KBM-7 (cell line): ENCODE measurements at places on chromosomes 16 and 17.

DNA sequence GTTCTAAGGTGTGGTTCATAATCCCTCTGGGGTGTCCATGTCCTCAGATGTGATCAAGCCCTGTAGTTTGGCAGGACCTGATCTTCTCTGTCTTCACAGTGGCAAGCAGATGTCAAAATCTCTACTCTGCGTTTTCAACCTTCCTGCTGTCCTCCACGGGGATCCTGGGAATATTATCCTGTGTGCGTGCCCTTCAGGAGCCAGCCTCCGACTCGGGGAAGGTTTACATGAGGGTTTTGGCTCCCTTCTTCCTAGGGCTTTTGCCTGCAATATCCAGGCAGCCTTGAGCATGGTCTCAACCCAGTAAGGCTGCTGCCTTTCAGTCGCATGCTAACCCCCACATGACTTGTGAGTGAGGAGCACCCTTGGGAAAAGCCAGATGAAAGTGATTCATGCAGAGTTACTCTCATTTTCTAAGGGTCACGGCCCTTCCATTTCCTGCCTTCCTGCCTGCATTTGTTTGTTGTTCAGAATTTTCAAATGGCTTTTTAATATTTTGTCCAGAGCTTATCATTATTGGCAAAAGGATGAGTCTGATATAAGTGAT, 202.2 kb upstream of the CHMP6 start:
- no peak for DNase-seq

- DNase-seq, result no peak
Measured at GRCh38 chr16:10744370-10745030, 858 bp downstream of the NUBP1 start.

DNA sequence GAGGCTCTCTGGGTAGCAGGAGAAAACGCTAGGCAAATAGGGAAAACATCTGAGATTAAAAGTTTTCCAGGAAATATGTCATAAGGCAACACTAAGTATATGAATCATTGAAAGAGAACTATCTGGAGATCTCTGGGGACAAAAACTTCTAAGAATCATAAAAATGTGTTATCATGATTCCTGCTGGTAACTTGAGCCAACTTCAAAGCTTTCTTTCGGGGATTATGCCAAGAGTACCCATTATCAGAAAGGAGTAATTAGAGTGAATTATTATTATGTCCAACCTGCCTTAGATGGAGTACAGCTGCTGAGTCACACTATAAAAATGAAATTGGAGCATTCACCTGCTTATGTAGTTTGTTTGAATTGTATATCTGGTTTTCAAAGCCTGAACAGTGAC, 488.5 kb upstream of the SOX9 start:
- no peak for DNase-seq

DNA sequence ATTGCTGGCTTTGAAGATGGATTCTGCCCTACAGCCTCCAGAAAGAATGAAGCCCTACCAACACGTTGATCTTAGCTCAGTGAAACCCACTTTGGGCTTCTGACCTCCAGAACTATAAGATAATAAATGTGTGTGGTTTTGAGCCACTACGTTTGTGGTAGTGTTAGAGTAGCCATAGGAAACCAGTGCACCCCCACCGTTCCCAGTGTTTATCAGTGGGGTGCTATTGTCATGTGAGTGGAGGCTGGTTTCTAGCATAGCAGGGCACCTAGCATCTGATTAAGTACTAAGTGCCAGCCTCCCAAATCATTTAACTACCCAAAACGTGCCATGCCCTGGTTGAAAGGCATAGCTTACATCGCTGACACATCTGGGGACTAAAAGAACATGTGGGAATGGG, 423.9 kb downstream of the UTP18 start:
- DNase-seq, result no peak

DNA sequence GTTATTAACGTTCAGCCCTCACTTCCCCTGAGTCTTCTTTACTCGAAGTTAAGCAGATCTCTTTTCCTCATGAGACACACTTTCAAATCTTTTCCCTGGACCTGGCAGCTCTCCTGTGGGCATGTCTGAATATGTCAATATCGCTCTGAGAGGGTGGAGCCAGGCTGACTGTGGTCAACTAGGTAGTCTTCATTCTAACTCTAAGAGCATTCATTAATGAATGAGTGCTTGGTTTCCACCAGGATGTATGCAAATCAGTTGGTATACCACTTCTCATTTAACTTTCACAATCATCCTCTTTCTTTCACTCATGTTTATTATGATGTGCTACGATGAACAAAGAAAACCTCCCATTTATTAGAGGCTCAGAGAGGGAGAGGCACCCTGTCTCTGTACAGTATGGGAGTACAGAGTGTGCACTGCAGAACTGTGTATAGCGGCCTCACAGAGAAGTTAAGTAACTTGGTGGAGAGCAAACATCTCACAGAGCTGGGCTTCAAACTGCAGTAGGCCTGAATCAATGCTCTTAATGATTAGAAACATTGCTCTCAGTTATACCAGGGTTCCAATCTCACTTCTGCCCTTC, 39.9 kb downstream of the OTOA start:
- no peak for DNase-seq

- DNase-seq, result no peak
Measured at GRCh38 chr17:9132291-9132690, 111.0 kb downstream of the NTN1 start.

- no peak for DNase-seq
Measured at GRCh38 chr17:82882715-82883418, 43.0 kb upstream of the ZNF750 start.

DNA sequence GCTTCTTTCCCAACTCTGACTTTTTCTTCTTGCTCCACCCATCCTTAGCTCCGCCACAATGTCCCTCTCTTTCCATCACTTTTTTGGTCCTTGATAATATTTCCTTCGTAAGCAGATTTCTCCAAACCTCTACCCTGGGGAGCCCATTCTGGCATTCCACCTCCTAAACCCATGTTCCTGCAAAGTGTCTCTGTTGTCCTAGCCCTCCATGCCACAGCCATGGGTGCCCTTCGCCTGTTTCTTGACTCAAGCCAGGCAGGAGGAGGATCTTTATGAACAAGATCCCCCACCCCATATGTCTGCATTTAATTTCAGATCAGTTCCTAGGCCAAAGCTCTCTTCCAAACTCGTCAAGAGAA, 42.4 kb downstream of the GAS7 start:
- no peak for DNase-seq

DNA sequence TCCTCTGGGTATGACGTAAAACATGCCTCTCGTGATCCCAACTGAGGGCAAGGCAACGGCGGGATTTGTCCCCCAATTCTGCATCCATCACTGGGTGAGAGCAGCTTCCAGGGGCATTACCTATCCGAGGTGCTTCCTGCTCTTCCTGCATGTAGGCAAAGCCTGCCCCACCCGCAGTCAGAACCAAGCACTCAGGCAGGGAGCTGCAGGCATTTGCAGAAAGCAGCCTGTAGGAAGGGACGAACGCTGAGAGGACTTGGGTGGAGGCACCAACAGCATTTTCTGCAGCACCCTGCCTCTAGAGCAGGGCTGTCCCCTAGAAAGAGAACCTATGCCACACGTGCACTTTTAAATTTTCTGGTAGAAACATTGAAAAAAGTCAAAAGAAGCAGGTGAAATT, 5.5 kb downstream of the BCO1 start:
- no peak for DNase-seq

- DNase-seq, result peak; percentile 43
Measured at GRCh38 chr17:19718613-19719354, 2.4 kb upstream of the SLC47A2 start.

- no peak for DNase-seq
Measured at GRCh38 chr17:82397449-82398335, 20.5 kb upstream of the HEXD start.
